ENCODE measurements at places on chromosomes 3 and 15.

GRCh38 chr15:78929536-78930264 lies 15.1 kb downstream of the CTSH start:
- no peak for DNase-seq

- DNase-seq = no peak
Observed at GRCh38 chr3:188212308-188212969, 58.5 kb downstream of the LPP start.

DNA sequence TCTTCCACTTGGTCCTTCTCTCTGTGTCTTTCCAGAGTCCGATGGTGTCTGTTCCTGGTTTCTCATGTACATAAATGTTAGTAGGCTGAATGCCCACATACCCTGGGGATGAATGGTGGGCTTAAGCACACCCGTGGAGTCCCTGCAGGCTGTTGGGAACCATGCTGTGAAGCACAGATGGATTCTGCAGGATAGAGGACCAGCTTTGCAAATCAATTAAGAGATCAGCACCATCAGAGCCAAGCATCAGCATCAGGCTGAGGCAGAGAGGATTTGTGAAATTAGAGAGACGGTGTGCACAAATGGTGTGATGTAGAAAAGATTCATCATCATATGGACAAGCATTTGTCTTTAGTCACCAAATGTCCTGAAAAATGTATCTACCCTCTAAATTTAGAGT lies 127.1 kb downstream of the SV2B start:
- no peak for DNase-seq

GRCh38 chr3:118772547-118773011 lies 262.1 kb downstream of the IGSF11 start:
- no peak for DNase-seq

DNA sequence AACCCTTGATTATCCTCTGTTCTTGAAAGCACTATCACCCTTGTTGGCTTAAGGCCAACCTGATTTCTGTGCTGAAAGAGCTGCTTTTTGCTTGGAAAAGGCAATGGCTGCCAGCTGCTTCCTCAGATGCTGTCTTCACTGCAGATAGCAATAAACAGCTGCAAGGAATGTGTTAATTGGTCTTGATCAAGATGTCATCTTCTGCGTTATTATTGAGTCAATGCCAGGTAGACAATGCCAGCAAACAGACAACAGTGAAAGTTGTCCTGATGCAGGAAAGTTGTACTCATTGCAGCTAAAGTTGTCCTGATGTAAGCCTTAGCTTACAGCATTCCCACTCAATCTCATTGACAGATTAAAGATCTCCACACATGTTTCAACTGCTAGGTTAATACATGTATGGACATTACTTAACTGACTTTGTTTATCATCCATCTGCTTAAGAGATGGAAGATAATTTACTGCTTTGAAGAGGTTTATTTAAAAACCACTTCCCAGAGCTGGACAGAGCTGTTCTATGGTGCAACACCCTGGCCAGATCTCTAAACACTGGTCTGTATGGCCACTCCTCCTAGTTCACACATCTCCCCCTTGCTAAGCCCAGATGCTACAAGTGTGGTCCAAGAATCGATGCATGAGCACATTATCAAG lies 251.0 kb upstream of the MCTP2 start:
- DNase-seq = no peak

DNA sequence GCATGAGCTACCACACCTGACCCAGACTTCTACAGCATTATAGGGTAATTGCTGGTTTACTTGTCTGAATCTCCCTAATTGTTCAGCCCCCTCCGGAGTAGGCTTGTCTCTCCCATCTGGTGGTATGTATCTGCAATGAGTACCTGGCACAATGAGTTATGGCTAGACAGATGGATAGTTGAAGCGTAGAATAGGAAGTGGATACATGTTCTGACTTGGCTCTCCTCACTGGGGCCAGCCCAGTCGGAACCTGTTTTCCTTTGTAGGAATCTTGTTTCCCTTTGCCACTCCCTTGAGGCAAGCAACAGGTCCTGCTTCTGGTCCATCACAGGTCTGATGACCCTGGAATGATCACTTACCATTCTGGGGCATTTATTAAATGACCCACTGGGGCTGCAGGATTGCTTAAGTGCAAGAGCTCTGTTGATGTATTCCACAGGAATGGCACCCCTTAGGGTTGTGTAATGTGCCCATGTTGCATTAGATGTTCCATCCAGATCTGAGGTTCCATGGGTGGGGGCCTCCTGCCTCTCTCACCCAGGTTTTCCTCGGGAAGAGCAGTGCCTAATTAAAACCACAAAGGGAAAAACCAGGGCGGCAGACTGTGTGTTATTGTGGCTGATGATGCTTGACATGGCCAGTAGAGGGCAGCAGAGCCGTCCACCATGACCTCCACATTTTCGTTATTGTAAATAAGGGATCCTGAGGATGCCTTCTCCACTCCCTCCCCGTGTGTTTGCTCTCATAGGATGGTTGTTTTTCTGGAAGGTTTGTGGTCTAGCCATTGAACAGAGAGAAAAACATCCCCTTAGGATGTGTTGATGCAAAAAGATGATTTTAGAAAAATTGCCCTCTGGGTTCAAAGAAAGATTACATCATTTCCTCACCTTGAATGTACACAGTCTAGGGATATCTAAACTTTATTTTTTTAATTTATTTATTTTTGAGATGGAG lies 58.0 kb downstream of the CMTM8 start:
- DNase-seq = no peak

GRCh38 chr3:176106380-176106779 lies 1090.9 kb downstream of the TBL1XR1 start:
- no peak for DNase-seq

- no peak for DNase-seq
Observed at GRCh38 chr3:159187706-159188105, 385.9 kb downstream of the MFSD1 start.

DNA sequence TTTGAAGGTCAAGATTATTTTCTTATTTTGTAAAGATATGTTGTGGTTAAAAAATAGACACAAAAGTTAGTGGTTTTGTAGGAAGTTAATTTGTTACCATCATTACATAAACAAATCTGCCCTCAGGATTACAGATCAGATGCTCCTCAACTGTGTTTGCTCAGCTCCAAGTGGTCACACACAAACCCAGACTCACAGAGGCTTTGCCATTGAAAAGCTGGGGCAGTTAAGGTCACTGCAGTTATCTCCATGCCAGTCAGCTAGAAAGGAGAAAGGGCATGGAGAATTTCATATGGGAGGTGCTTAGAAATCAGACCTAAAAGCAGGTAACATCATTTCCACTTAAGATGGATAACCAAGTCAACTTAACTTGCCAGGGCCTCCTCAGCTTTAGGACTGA lies 825.7 kb upstream of the GBE1 start:
- no peak for DNase-seq

DNA sequence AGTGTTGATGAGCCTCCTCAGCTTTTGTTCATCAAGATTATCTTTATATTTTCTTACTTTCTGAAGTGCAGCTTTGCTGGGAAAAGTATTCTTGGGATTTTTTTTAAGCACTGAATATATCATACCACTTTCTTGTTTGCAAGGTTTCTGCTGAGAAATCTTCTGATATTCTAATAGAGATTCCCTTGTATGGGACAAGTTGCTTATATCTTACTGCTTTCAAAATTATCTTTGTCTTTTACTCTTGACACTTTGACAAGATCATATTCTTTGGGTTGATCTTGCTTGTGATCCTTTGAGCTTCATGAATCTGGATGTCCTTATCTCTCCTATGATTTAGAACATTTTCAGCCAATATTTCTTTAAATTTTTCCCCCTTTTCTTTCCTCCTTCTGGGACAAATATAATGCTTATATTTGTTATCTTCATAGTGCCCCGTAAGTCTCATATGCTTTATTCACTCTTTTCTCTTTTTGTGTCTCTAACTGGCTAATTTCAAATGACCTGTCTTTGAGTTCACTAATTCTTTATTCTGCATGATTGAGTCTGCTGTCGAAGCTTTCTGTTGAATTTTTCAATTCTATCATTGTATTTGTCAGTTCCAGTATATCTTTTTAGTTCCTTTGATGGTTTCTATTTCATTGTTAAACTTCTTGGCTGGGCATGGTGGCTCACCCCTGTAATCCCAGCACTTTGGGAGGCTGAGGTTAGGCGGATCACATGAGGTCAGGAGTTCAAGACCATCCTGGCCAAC lies 211.4 kb upstream of the MANF start:
- no peak for DNase-seq

DNA sequence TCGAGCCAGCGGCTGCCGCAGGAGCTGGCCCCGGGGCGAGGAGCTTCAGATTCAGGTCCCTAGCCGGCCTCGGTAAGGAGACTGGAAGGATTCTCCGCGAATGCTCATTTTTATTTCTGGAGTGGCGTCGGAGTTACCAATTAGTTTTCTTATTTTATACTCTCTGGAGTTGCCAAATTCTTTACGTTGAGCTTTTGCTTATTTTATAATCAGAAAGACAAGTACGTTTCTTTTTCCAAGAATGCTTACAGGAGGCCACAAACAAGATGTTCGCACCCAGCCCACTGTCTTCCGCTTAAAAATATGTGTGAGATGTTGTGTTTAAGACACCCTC lies 453 bp upstream of the GPR156 start:
- DNase-seq = no peak

- DNase-seq = no peak
Observed at GRCh38 chr3:174423936-174424335, 435.2 kb upstream of the NAALADL2 start.

DNA sequence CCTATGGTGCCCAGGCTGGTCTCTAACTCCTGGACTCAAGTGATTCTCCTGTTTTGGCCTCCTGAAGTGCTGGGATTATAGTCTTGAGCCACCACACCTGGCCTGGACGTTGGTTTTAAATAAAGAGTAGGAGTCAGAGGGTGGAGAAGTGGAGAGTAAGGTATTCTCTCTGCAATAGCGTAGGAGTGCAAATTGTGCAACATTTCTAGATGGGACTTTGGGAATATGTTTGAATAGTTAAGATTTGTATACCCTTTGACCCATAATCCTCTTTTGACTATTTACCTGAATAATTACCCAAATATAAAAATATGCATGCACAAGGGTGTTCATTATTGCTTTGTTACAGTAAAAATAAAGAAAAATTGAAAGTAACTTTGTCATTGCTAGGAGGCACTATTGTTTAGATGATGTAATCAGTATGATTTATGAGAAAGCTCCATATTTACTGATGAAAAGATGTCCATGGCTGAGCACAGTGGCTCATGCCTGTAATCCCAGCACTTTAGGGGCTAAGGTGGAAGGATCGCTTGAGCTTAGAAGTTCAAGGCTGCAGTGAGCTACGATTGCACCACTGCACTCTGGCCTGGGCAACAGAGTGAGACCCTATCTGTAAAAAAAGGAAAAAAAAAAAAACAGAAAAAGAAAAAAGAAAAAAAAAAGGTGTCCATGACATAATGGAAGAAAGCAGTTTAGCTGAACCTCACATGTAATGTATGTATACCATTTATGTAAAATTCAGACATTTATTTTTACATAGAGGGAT lies 15.1 kb upstream of the XYLB start:
- DNase-seq = no peak

GRCh38 chr3:128736601-128737000 lies 10.6 kb downstream of the RAB7A start:
- DNase-seq = no peak

DNA sequence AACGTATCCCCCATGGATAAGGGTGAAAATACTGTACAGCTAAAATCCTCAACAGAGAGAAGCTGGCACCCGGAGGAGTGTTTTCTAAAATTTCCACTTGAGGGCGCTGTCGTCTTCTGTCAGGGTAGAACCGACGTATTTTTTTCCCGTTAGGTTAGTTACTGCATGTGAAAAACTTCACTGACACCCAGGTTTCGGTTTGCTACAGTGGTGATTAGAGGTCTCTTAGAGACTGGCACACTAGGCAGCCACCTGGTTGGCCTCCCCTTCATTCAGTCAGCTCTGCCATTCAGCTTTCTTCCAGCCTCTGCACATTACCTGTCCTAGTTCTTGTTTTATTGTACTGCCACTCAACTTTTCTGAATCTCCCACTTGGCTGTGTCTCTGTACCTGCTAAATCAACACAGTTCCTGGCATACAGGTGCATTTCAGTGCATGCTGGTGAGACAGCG lies 18.4 kb downstream of the CCK start:
- DNase-seq = peak; percentile 25

- DNase-seq = no peak
Observed at GRCh38 chr15:47602121-47602520, 115.2 kb upstream of the SEMA6D start.

GRCh38 chr15:74716651-74717050 lies 8.7 kb downstream of the CYP1A1 start:
- DNase-seq = no peak

DNA sequence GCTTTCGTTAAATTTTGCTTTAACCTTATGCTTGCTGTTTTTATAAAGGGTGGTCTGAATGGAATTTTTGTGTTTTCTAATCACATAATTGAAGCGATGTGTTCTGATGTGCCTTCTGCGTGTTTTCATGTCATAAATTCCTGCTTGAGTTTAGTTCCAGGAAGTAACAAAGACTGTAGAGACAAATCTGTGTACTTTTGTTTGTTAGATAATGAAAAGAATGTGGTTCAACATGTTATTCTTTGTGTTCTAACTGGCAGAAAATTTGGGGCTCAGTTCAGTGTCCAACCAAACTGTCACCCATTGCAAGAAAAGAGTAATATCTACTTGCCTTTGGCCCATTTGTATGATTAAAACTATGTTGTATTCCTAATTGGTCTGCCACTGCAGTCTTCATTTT lies 324.0 kb downstream of the DIPK2A start:
- no peak for DNase-seq

DNA sequence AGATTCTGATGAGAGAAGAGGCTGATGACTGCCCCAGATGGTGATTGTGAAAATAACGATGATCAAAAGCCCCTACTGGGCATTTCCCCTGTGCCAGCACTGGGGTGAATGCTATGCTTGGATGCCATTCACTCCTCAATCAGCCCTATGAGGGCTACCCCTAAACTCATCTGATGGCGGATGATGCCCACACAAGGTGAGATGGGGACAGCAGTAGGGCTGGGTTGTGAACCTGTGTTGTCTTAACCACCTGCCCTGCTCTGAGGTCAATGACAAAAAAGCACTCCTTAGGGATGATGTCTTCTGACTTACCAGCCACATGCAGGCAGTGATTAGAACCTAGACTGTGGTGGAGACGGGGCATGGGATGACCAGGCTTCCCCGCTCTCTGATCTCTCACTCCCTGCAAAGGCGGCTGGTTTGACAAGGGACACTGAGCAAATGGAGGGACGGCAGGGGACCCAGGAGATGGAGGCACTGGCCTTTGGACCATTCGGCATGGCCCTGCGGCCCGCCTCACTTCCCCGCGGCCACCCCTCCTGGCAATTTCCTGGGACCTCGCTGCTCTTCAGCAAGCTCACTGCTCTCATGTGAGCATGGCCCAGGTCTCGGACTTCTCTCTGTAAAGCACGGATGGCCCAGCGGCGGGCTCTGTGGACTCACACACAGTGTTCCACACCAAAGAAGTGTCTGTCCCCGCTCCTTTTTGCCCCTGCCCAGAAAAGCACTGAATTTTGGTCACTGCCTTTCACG lies 251.4 kb upstream of the LYSMD4 start:
- no peak for DNase-seq
